ENCODE measurements at places on chromosomes 4 and X.

DNA sequence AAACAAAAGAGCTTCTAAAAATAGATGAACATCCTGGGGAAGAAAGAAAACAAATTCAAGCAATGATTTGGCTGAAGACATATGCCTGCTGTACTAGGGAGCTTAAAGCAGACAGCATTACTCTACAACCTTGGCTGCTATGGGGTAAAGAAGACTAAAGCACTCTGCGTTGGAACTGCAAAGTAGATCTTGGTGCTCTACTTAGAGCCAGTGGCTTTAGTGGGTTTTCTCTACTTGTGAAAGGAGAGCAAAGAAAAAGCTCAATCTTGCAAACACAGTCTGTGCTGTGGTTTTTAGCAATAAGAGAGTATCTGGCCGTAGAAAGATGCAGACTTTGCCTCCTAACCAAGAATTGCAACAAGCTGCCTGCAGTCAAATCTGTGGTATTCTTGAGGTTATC is 334.7 kb upstream of the NDST3 start:
- no peak for DNase-seq

DNA sequence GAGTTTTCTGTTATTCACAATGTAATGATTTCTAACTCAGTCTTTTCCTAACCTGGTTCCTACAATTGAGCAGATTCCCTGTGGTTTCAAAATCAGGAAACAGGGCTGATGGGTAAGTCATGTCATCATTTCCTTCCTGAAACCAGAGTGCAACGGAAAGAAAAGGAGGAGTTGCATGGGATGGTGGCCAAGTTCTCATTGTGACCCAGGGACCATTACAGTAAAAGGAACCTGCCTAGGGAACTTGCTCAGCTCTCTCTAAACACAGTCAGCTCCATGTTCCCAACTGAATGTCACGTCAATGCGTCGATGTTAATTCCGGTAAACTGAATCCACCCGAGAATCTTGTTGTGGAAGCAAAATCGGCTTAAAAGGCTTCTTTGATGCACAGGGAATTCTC is 51.2 kb downstream of the LGI2 start:
- DNase-seq: no peak

DNA sequence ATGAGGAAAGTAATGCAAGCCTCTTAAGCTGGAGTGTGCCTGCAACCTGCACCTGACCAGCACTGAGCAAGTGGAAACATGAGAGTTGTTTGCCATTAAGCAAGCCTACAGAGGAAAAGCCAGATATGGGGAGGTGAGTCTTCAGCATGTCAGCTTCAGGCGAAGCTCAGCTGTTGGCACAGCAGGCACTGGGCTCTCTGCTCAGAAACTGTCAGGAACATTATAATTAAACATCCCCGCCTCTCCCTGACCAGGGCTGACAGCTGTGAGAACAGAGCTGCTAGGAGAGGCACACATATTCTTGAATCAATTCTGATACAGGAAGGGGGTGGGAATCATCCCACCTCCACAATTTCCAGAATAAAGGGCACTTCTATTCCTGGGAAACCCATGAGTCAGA is 19.0 kb upstream of the DCX start:
- DNase-seq: no peak

DNA sequence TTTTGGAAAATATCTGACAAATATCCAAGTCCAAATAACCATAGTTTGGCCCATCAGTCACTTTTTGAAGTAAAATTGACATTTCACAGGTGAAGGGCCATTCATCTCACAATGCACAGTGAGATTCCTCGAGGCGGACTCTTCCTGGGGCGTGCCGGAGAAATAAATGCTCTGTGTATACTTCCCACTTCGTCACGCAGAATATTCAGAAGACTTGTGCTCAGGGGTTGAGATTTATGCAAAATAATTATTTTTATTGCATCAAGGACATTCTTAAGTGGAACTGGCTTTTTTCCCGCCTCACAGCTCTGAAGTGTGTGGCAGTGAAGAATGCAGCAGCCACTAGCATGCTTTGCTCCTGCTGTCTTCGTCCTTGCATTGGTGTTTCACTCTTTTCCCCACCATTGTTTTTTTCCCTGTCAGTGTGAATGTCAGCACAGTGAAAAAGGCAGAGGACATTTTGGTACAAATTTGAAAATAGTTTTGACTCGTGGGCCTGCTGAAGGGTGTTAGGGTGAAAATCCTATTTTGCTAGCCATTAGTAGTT is 70.6 kb downstream of the FAM193A start:
- no peak for DNase-seq

- no peak for DNase-seq
Measured at GRCh38 chr4:13535708-13536361, 8.5 kb downstream of the NKX3-2 start.

DNA sequence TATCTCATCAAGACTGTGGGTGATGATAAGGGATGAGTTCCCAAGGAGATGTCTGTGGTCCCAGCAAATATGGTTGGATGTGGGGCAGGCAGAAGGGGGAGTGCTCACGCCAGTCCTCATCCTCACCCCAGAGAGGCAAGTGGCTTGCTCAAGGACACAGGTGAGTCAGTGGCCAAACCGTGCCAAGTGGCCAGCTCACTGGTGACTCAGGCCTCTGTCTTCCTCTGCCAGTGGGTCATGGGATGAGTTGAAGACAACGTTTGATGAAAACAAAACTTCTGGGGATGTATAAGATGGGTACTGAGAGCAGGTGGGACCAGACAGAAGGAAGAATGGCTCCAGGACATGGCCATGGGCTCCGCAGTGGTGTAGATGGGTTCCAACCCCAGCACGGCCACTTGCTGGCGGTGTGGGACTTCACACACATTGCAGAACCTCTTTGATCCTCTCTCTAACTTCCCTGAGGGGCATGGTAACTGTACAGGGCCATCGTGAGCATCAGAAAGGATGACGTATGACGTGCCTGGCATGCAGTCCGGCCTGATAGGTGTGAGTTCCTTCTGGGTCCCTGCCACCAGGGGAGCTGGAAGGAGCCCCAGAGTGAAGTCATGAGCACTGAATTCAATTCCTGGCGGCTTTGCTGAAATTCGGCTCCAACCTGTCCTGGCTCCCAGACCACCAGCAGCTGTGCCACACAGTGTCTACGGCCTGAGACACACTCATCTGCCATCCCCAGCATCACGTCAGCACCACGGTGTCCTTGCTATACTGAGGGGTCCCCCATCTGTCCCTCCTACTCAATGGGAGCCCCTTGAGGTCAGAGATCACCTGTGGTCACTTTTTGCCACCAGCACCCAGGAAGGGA is 41.3 kb upstream of the GPR78 start:
- no peak for DNase-seq

- no peak for DNase-seq
Measured at GRCh38 chr4:74524985-74525384, 80.0 kb downstream of the AREG start.

DNA sequence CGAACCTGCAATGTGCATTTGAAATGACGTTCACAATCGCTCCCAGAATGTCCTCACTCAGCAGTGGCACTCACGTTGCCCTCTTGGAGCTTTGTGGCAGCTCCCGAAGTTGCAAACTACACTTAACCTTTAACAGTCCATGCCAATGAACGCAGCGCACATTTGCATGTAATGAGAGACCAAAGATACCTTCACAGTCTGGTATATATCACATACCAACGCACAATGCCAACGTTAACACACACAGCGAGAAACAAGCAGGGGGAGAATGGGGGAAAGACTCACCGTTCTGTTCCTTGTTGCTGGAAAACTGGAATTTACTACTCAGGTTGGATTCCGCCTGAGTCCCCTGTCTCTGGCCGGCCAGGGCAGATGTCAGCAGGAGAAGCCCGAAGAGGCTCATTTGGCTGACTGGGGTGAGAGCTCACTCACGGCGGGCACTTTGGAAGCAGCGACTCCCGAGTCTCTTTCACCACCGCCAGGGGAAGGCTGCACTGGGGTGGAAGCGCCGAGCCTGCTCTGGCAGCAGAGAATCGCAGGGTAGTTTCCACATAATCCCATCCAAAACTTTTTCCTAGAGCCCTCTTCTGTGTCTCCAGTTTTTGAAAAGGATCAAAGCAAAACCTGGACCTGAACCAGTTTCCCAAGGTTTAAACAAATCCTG is 966 bp downstream of the PDGFC start:
- DNase-seq: no peak

GRCh38 chr4:71229477-71230270 is 109.1 kb upstream of the SLC4A4 start:
- DNase-seq: no peak

- no peak for DNase-seq
Measured at GRCh38 chrX:136028383-136028984, 43.2 kb downstream of the SLC9A6 start.

- DNase-seq: no peak
Measured at GRCh38 chr4:577499-578450, 1.7 kb upstream of the TMEM271 start.

DNA sequence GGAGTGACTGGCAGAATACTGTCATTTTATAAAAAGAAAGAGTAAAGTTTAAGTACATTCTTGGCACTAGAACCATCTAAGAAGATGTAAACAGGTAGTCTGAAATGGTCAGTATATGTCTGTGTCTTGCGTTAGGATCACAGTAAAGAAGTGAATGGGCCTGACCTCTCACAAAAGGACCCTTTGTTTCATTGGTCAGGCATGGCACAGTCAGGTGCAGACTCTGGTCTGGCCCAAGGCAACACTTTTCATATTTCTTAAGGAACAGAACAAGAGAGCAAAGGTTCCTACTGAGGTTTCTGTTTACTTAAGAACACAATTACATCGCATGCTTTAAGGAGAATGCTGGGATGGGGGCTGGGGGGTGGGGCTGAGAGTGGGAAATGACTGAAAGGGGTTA is 48.1 kb downstream of the RPGR start:
- DNase-seq: no peak

- DNase-seq: peak; percentile 49
Measured at GRCh38 chr4:100736641-100737451, 219.0 kb upstream of the EMCN start.

DNA sequence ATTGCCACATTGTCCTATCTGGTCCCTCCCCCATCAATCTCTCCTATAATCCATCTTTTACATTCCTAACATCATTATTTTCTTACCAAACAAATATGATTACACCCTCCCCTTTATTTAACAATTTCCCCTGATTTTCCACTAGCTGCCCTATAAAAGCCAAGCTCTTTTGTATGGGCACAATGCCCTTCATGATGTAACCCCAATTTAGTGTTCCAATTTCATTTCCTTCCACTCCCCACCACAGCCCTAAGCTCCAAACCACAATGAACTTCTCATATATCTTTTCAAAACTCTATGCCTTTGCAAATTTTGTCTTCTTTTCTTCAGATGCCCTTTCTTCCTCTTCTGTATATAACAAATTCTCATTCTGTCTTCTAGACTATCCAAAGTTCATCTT is 39.5 kb upstream of the PTPN13 start:
- no peak for DNase-seq

DNA sequence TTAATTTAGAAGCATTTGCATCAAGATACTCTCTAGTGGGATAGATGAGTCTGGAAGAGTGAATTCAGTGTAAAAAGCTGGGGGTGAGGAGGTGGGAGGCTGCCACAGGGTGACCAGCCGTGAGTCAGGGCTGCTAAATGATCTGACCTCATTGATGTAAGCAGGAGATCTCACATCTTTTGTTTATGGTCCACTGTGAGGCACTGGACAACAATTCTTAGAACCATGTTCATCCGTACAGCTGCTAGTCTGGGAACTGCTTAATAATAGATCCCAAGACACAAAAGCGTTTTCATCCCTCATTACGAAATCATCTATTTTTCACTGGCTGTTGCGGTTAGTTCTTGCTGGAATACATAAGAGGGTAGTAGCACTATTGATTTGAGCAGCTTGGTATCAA is 14.1 kb downstream of the KLF3 start:
- DNase-seq: peak; percentile 94

DNA sequence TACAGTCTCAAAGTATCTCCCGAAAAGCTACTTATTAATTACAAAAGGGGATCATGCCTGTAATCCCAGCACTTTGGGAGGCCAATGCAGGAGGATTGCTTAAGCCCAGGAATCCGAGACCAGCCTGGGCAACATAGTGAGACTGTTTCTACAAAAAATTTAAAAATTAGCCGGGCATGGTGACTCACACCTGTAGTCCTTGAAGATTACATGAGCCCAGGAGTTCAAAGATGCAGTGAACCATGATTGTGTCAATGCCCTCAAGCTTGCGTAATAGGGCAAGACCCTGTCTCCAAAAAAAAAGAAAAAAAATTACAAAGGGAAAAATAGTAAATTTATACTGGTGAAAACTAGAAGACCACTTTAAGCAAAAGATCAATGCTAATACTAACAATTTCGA is 3.3 kb upstream of the PORCN start:
- no peak for DNase-seq

- no peak for DNase-seq
Measured at GRCh38 chr4:145420595-145421214, 60.9 kb upstream of the SMAD1 start.

GRCh38 chrX:121356139-121356849 is 308.9 kb downstream of the GLUD2 start:
- no peak for DNase-seq

GRCh38 chr4:165580351-165580905 is 201.6 kb downstream of the CPE start:
- peak; percentile 92 for DNase-seq

DNA sequence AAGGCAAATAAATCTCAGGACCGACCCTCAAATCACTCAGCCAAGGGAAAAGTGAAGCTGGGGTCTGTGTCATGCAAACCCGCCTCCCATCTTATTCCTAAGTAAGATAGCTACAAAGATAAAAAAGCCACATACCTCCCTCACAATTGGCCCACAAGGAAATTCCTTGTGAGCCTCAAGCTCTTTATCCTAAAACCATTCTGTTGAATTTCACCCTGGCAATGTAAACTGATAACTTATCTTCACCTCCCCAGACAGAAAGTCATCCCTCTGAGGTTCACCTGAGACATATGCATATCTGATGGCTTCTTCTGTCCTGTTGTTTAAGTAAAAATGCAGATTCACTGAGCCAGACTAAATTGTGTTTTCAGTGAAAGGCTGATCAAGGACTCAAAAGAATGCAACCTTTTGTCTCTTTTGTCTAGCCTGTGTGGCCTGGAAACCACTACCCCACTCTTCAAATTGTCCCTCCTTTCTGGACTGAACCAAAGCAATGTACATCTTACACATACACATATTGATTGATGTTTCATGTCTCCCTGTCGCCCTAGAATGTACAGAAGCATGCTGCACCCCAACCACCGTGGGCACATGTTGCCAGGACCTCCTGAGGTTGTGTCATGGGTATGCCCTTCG is 91.3 kb downstream of the MFAP3L start:
- DNase-seq: no peak

DNA sequence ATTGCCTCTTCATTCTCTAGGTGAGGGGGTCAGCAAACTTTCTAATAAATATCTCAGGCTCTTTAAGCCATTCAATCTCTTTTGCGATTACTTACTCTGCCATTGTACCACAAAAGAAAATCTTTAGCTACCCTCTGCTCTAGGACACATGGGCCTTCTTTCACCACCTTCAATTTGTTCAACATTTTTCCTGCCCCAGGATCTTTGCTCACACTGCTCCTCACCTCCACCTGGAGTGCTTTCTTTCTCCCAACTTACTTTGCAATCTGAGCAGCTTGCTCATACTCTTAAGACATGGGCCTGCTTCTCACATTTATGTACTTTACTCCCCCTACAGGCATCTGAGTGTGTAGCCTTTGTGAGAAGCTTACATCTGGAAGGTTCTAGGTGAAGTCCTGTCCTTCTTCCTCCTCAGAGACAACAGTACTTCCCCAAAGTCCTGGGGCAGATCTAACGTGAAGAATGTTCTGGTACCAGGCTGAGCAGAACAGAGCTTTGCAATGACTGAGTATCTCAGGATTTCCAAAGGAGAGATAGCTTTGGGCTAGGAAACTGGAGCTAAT is 55.0 kb upstream of the PRDM5 start:
- peak; percentile 36 for DNase-seq

GRCh38 chr4:151529187-151529586 is 120.2 kb downstream of the FHIP1A start:
- no peak for DNase-seq

- DNase-seq: no peak
Measured at GRCh38 chr4:177681902-177682301, 239.7 kb upstream of the AGA start.
